M059J (cell line): ENCODE measurements at places on chromosomes 13 and 19.

DNA sequence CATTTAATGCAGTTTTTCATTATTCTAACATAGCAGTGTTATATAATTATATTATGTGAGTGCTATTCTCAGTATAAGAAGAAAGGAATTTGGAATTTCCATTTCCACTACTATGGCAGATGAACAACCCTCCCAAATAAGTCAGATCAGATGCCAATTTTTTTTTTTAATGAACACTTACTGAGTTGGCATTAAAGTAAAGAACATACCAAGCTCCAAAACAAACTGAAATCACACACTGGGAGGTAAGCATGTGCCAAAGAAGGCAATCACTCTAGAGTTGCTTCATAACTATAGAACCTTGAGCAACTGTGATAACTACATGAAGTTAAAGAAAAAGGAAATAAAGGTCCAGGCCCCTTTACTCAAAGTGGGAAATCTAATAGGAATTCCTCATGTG lies 90.3 kb downstream of the RNF17 start:
- DNase-seq = no peak

- no peak for DNase-seq
Observed at GRCh38 chr13:95245071-95245470, 56.2 kb downstream of the ABCC4 start.

GRCh38 chr13:45833663-45834375 lies 17.7 kb downstream of the SIAH3 start:
- DNase-seq = peak; percentile 88

DNA sequence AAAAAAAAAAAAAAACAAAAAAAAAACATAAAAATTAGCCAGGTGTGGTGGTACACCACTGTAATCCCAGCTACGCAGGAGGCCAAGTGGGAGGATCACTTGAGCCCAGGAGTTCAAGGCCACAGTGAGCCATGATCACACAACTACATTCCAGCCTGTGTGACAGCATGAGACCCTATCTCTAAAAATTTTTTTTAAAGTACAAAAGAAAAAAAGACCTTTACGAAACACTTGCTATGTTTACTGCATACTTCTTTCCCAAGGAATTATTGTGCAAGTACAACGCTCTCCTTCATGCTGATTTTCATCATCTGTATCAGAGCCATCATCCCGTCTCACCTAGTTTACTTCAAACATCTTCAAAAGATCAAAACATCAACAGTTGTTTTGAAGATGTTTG lies 28.6 kb upstream of the ZNF780A start:
- DNase-seq = no peak

- DNase-seq = no peak
Observed at GRCh38 chr19:46687438-46688145, 26.6 kb upstream of the DACT3 start.

DNA sequence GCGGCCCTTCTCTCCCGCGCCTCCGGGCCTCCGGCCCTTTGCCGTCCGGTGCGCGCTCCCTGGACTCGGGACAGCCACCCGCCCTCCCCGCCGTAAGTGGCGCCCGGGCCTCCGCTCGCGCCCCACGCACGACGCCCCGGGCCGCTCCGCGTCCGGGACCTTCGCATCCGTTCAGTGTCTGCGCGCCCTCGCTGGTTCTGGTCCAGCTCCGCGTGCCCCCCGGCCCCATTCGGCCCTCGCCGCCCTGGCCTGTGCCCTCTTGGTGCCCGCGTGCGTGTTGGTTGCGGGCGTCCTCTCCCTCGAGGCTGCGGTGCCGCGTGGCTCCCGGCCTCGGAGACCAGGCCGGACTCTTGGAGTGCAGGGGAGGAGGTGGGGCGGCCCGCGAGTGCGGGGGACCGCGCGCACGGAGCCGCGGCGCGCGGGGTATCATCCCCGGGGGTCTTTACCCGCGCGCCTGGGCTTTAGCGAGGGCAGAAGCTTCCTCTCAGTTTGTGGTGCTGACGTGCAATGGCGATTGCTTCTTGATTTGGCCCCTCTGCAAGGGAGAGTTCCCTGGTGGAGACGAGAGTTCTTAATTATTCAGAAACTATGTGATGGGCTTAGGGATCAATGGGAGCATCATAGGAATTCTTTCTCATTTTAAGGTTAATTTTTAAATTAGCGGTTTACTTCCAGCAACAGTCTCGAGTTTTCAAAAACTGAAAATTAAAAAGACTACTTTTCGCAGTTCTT lies 757 bp downstream of the WASF3 start:
- DNase-seq = no peak

DNA sequence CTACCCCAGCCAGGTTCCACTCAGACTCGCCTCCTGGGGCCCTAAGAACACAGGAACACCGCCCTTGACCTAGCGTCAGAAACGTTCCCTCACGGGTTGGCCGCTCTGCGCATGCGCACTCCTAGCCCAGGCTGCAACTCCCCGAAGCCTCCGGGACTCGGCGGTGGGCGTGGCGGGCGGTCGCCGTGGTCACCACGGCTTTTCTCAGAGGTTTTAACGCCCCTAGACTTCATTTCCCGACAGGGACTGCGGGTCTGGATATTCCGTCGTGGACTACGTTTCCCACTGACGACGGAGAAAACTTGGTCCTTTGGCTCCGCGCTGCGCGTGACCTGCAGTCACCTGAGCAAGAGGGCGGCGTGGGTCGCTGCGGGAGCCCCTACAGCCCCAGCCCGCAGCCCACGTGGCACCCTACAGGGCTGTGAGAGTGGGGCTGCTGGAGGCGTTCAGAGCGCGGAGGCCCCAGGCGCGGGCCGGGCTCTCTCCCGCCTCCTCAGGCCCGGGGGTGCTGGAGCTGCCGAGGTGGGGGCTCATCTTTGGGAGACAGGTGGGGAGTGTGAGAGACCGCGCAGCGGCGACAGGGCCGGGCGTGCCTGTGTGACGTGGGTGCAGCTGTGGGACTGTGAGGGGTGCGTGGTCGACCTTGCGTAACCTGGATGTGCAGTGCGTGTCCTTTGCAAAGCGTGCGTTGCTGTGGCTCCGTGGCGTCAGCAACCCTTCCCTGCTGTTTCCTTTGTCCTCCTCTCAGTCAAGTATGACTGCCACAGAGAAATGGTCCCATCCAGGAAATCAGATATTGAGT lies 38.0 kb upstream of the ZNF573 start:
- DNase-seq = peak; percentile 55

GRCh38 chr13:50901701-50902100 lies 7.9 kb upstream of the RNASEH2B start:
- DNase-seq = no peak

DNA sequence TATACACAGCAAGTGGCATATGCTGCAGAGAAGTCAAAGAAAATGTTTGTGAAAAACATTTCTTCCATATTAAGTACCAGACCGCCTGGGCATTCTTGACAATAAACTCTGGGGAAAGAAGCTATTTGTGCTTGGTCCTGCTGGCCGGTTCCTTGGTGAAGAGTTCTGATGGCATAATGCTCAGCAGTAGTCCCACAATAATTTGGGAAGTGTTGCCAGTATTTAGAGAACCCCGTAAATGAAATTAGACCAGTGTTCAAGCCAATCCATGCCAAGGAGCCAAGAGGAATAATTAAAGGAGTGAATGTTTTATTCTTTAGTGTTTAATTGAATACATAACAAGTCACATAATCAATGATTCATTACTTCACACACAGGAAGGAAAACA lies 6.3 kb downstream of the KCTD12 start:
- no peak for DNase-seq

DNA sequence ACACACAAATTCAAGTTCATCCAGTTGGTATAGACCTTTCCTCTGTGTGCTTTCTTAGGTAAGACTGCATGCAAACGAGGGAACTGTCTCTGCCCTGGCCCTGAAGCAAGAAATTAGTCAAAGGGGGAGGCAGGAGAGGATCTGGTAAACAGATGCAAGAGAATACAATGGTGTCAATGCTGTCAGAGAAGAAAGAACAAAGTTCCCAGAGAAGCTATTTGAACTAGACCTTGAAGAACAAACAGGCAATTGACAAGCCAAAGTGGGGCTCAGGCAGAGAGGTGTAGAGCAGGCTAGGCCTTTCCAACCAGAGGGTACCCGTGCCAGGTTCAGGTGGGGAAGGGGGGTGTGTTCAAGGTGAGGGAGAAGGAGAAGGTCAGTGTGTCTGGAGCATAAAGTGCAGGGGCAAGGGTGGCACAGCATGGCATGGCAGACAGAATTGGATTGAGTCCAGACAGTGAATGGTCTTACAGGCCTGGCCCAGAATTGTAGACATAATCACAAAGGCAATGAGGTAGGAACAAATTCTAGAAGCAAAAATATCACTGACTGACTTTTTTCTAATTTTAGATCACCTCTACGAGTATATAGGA lies 95.0 kb upstream of the STARD13 start:
- DNase-seq = no peak

- peak; percentile 79 for DNase-seq
Observed at GRCh38 chr19:55418185-55418584, 10.6 kb upstream of the UBE2S start.

GRCh38 chr13:92802776-92803175 lies 423.8 kb upstream of the GPC6 start:
- peak; percentile 21 for DNase-seq

- peak; percentile 8 for DNase-seq
Observed at GRCh38 chr13:43963726-43964125, 84.0 kb downstream of the LACC1 start.

- DNase-seq = no peak
Observed at GRCh38 chr19:55635334-55635717, 5.5 kb upstream of the ZNF580 start.
